CD4-positive, alpha-beta T cell treated with Interleukin-17A for 4 hours (primary cell): ENCODE measurements at places on chromosomes 4 and X.
A peak's percentile ranks its signal among the peaks of the same experiment; 100 is the strongest.

DNA sequence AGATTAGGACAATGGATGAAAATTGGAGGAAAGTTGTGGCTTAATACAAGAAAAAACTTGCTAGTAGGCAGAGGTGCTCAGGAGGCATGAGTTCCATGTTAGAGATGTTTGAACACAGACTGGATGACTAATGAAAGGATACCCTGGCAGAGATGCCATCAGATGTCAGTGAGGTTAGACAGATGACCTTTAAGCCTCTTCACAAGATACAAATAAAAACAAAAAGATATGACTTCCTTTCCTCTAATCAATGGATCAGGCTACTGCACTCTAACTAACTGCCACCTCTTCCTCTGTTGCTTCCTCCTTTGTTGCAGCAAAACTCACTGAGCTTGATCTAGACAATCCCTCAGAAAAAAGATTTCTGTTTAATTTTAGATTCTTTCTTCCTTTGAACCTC, 14.7 kb downstream of the STAP1 start:
- DNase-seq = peak; percentile 16

DNA sequence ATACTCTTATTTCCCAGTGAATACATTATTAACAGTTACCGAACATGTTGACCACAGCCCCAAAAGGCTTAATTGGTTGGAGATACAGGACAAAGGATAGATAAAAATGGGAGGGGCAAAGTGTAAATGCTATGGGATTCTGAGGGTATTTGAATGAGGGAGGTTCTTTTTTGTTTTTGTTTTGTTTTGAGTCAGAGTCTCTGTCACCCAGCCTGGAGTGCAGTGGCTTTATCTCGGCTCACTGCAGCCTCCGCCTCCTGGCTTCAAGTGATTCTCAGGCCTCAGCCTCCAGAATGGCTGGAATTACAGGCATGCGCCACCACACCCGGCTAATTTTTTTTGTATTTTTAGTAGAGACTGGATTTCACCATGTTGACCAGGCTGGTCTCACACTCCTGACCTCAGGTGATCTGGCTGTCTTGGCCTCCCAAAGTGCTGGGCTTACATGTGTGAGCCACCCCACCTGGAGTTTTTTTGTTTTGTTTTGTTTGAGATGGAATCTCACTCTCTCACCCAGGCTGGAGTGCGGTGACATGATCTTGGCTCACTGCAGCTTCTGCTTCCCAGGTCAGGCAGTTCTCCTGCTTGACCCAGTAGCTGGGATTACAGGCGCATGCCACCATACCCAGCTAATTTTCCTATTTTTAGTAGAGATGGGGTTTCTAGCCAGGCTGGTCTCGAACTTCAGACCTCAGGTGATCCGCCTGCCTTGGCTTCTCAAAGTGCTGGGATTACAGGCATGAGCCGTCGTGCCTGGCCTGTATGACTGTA, 9.0 kb downstream of the UBE2K start:
- no peak for DNase-seq

DNA sequence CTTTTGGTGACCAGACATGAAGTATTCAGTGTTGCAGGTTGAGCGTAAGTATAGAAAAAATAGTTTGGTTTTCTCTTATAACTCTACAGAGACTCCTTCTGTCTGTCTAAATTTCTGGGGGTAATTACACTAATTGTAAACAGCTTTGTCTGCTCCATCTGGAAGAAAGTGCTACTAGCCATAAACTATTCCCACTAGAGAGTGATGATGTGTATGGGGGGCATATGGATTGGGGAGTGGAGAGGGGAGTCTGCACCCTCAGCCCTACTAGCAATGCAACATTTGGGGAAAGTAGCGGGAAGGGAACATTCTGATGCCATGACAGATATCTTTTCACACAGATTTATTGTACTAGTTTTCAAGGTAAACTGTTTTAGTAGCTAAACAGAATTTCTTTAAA, 549.7 kb downstream of the TRIML1 start:
- no peak for DNase-seq

DNA sequence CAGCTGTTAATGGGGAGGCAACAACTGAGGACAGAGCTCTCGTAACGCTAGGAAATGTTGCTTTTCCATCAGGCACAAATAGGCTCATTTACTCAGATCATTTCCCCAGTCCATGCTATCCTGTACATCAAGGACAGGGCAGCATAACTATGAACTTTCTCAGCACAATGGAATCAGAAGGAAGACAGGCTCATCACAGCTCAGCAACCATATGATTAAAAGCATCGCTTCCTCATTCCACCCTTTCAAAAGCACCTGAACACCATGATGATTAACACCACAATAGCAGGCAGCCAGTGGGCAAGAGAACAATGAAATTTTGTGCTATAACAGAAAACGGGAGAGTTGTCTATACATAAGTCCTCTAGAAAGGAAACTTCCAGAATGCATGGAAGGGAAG, 297.8 kb downstream of the ZNF674 start:
- DNase-seq = no peak

DNA sequence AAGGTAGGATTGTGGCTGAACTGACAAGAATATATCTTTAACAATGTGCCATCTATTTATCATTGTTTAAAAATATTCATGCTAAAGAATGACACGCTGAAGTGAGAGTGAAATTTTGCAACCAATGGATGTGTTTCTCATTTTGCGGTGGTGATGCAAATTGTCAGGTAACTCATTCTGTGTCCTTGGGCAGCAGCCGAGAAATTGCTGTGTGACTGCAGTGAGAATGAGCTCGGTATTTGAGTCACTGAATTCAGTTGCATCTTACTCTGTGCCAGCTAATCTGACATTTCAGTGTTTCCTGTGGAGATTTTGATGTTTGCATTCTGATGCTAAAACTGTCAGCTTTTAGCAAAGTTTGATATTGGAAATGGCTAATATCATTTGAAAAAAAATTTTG, 28.1 kb downstream of the MCUB start:
- peak; percentile 65 for DNase-seq

DNA sequence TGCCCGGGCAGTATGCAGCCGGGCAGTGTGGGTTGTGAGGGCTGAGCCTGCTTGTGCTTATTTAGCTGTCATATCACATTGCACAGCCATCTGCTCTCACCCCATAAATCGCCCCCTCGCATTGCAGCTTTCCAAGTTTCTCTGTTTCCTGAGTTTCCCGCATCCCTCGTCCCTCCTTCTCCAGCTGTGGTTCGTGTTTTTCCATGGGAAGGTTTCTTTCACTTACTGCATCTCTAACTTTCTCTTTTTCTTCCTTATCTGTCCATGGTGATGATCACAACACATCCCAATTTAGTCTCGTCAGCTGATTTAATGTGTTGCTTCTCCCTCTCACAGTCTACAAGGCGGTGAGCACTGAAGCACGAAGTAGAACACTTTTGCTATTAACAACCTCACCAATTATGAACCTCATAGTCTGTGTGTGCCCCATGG, 118.1 kb downstream of the ENPP6 start:
- no peak for DNase-seq
